ENCODE measurements at places on chromosomes 4 and X. TPM values are rescaled to one million over a fixed set of nuclear protein-coding genes. Genes with fewer than 3 reads are reported as not detected.

DNA sequence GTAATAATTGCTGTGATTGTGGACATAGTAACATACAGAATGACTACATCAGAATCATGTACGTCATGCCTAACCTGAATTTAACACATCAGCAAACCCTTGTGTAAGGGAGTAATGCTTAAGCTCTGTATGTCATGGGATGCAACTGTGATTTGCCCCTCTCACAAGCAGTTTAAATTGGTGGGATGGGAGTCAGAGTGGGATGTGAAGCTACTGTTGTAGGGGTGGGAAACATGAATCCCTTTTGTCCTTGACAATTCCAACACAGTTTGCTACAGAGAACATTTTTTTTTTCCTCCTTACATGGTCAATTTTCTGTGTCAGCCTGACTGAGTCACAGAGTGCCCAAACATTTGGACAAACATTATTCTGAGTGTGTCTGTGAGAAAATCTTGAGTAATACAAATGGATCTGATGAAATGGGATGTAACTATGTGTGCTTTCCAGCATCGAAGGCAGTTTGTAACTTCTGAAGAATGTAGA, 392.8 kb downstream of the GPM6A start:
- DNase-seq: peak; percentile 79

- no peak for DNase-seq
Measured at GRCh38 chr4:102392033-102392744, 46.9 kb upstream of the SLC39A8 start.

GRCh38 chr4:156248917-156249316, 295.3 kb upstream of the CTSO start:
- DNase-seq: no peak

DNA sequence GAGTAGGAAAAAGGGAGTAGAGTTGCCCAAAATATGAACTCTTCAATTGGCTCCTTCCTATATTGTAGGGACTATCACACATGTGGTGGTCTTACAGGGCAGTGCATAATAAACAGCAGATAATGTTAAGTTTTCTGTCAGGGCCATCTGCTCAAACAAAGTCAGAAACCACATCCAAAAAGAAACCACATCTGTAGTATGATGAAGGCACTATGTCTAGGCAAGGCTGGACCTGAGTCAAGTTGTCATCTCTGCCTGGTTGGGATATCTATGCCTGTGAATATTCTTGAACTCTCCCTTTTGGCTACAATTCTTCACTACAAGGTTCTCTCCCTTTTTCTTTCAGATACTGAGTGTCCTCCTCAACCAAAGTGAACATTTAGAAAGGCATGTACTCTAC, 109.4 kb upstream of the C1GALT1C1 start:
- DNase-seq: no peak

GRCh38 chr4:122577808-122578781, 42.8 kb downstream of the IL21 start:
- peak; percentile 82 for DNase-seq

- DNase-seq: no peak
Measured at GRCh38 chr4:89316931-89317366, 9.3 kb upstream of the GPRIN3 start.

DNA sequence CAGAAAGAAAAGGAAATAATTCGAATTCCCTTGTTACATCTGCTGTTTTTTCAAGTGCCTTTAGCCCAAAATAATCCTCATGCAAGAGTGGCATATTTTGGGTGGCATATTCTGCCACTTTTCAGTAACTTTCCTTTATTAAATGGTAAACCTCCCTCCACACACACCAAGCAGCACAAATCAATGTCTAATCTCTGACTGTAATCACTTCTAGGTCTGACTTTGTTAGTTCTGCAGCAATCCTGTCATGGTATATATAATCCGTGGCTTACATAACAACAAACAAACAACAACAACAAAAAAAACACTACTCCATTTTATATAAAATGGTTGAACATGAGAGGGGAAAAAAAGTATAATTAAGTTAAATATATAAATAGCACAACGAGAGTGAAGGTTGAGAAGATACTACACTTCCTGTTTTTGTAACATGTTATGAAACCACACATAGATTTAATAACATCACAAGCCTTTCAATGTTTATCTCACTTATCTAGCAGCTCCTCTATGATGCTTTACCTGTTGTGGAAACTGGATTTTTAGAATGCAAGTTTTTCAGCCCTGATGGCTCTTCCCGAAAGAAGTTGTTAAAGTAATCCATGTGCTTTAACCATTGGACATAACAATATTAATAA, 715.4 kb downstream of the GRXCR1 start:
- no peak for DNase-seq

DNA sequence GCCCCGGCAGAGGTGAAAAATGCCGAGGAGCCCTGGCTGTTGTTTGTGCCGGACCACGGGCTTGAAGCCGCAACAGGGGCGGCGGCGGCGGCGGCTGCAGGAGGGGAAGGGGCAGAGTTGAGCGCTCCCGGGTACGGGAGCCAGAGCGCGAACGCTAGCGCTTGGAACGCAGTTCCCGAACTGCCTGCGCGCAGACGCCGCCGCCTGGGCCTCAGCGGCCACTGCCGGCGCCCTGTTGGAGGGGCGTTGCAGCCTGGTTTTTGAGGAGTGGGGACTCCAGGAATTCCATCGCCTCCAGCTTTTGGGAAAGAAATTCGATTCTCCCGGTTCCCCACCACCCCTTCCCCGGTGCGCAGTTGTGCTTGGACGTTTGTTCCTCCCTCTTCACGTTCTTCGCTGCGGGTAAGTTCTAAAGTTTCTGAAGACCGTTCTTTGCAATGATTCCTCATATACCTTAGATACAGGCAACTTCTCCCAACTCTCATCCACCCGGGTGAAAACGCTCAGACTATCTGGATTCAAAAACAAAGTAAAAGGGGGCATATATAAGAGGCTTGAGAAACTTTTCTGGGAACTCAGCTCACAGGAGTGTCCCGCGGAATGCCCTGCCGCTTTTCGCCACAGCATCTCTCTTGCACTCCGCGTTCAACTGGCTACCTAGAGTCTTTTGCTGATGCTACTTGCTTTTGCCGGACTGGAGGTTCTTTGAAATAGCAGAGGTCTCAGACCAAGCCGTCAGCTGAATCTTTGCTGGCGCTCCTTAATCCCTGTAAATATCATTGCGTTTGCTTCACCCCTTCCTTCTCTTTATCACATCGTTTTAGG, 1.0 kb downstream of the FAT4 start:
- peak; percentile 59 for DNase-seq

GRCh38 chrX:41110801-41111625, 25.8 kb downstream of the USP9X start:
- DNase-seq: no peak

DNA sequence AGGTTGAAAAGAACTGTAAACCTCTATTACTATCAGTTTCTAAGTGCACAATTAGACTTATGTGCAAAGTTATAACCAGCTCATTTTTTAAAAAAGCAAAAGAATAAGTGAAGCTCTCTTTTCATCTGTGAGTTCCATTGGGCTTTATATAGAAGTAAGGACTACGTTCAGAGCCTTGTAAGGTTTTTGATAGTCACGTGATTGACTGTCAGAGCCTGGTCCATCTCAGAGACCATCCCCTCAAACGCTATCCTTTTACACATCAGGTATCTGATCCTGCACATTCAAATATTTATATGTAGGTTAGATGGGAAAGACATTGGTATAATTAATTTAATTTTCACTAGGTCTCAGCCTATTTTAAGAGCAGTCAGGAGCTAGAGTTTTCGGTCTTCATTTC, 279.3 kb downstream of the INPP4B start:
- DNase-seq: no peak

DNA sequence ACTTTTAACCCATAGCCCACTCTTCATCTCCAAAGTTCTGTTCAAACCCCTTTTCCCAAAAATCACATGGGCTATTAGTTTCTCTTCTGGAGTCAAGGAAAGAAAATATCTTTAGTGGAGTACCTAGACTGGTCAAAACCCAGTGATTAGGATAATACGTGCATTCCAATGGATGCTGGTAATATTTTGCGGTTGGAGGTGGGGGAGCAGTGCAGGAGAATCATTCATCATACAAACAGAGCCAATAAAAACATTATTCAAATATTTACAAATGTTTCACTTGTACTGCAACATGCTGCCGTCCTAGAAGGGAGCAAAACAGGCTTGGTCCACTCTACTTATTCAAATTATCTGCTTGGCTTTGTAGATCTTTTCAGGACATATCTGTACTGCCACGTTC, 57.2 kb upstream of the RAB9B start:
- DNase-seq: no peak

DNA sequence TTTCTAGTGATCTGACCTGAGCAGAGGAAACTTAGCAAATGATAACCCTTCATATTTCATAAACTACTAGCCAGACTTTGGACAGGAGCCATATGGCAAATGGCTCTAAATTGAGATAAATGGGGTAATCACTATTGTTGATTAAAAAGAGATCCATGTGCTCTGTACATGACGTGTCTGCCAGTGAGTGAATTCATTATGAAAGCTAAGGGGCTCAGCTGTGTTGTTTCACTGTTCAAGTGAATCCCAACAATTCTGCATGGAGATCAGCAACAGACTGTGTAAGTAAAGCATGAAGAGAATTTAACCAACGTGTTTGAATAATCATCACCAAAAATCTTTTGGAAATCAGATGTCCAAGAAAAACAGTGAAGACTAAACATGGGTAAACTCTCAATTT, 9.5 kb upstream of the QRFPR start:
- DNase-seq: no peak

DNA sequence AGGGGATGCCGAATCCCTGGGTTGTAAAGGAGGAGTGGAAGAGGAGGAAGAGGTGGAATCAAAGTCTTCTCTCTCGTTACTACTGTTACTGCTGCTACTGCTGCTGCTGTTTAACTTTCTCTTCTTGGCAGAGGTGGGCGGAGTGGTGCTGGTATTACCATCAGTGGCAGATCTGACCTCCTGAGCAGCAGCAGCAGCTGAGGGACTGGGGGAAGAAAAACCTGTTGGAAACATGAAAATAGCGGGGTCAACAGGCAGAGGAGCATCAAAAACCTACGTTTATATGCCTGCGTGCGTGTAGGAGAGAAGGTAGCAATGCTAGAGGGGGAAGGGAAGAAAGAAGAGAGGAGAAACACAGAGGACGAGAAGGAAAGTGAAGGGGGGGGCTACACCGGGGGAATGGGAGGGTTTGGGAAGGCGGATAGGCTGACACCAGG, 339 bp downstream of the CUL4B start:
- DNase-seq: no peak

- DNase-seq: no peak
Measured at GRCh38 chrX:19512961-19513360, 2.3 kb downstream of the MAP3K15 start.

- DNase-seq: no peak
Measured at GRCh38 chr4:146308951-146309350, 94.6 kb downstream of the REELD1 start.

GRCh38 chr4:23888421-23889319, 1.2 kb downstream of the PPARGC1A start:
- DNase-seq: peak; percentile 41

DNA sequence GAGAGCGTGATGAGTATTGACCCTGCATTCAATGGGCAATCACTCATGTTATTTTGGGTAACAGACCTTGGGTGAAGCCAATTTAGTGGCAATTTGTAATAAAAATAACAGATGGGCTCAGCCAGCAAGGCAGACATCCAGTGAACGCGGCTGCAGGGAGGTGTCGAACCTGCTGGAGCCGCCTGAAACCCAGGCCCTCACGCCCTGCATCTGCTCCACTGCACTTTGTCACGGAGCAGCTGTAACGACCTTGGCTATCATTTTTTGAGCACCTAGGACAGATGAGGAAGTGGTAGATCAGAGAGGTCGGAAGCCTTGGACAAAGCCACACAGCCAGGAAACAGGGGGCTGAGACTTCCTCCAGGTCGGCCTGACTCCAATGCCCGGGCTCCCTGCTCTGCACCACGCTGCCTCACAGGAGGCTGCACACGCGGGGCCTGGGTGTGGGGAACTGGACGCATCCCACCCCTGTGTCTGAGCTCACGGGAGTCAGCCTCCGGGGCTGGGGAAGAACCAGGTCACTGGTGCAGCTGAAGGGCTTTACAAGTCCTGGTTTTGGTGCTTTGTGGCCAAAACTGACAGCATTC, 19.4 kb downstream of the HMX1 start:
- peak; percentile 58 for DNase-seq

DNA sequence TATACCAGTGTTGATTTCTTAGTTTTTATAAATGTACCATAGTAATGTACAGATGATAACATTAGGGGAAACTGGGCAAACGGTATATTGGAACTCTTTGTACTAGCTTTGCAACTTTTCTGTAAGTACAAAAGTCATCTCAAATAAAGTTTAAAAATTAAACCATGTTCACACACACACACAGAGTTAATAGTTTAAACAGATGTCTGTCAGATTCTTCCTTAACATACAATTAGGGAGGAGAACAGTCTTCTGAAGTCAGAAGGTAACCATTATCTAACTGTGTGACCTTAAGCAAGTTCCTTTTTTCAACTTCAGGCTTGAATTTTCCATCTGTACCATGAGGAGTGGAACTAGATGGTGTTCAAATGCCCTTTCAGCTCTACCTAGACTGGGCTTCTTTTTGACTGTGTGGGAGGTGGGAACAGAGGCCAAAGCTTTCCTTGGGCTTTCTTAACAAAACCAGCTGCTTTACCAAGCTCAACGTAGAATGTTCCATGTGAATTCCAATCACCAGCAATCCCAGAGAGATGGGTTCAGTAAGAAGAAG, 127.8 kb downstream of the NEXMIF start:
- DNase-seq: no peak

GRCh38 chr4:33924239-33924638, 2320.1 kb downstream of the ARAP2 start:
- DNase-seq: no peak

GRCh38 chr4:141899541-141899940, 263.2 kb downstream of the IL15 start:
- DNase-seq: no peak

DNA sequence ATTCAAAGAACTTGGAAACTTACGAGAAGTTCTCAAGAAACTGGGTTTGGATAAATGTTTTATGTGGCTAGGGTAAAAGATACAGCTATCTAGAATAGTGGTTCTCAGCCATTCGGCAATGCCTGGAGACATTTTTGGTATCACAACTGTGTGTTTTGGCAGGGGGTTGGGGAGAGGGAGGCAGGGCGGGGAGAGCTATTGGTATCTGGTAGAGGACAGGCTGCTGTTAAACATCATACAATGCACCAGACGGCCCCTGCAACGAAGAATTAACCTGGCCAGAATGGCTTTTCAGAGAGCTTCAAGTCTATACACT, 50.8 kb upstream of the MND1 start:
- DNase-seq: no peak

DNA sequence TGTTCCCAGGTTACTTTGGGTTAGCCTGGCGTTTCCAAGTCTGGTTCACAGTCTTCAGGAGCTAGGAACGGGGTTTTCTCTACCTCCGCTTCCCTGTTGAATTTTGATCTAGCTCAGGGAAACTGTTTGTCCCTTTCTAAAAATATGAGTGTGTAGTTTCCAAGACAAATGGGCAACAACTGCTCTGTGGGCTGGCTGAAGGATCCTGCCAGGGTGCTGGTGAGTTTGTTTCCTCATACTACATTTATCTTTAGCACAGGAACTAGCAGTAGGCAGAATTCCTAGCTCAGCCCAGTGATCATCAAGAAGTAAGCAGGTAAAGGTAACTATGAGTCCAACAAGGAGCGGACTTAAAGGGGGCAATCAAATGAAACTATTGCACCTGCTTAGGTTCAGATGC, 13.3 kb upstream of the FAM47E start:
- DNase-seq: no peak

C4orf51 gene
- not detected for total RNA-seq

NOX1 gene
- not detected for total RNA-seq

TGIF2LX gene
- not detected for total RNA-seq

HTATSF1 gene
- total RNA-seq: 25.3 TPM

CLGN gene
- 0.72 TPM for total RNA-seq

PLP1 gene
- total RNA-seq: 0.29 TPM

FRG2 gene
- total RNA-seq: not detected

All from osteoblast (primary cell).